ENCODE measurements at places on chromosomes 12 and 14. TPM values are rescaled to one million over a fixed set of nuclear protein-coding genes. Genes with fewer than 3 reads are reported as not detected.

Gene REP15
- total RNA-seq: 0.34 TPM

DNA sequence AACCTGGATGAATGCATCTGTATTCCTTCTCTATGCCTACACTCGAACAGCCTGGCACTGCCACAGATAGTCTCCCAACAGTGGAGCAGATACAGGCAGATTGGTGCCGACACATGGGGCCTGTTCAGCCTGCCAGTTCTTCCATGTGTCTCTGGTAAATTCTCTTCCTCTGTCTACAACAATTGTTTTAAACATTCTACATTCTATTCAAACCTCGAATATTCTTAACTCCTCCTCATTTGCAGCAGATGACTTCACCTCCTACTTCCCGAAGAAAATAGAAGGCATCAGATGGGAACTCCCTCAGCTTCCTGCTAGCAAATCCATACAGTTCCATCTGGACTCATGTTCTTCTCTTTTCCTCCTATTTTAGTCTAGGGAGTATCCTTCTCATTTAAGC lies 43.1 kb upstream of the OTOGL start:
- H3K27me3 ChIP-seq: no peaks in the 10 kb centered on the region
- H3K4me3 ChIP-seq: no peak overlapping the region
- no peaks in the 10 kb centered on the region for H3K36me3 ChIP-seq
- H3K27ac ChIP-seq: no peak overlapping the region

Gene GALNT8
- 2.6 TPM for total RNA-seq

DNA sequence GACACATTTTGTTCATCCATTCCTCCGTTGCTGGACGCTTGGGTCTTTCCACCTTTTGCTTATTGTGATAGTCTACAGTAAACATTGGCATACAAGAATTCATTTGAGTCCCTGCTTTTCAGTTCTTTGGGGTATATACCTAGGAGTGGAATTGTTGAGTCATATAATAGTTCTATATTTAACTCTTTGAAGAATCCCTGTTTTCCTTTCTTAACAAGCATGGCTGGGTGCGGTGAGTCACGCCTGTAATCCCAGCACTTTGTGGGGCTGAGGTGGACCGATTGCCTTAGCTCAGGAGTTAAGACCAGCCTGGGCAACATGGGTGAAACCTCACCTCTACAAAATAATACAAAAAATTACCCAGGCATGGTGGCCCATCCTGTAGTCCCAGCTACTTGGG lies 75.4 kb downstream of the CCDC92 start:
- DNase-seq: no peak
- H3K27ac ChIP-seq: no peak overlapping the region
- no peak overlapping the region for H3K4me3 ChIP-seq
- no peaks in the 10 kb centered on the region for H3K36me3 ChIP-seq
- H3K4me1 ChIP-seq: peaks cover 15% of the 10 kb centered on the region

DNA sequence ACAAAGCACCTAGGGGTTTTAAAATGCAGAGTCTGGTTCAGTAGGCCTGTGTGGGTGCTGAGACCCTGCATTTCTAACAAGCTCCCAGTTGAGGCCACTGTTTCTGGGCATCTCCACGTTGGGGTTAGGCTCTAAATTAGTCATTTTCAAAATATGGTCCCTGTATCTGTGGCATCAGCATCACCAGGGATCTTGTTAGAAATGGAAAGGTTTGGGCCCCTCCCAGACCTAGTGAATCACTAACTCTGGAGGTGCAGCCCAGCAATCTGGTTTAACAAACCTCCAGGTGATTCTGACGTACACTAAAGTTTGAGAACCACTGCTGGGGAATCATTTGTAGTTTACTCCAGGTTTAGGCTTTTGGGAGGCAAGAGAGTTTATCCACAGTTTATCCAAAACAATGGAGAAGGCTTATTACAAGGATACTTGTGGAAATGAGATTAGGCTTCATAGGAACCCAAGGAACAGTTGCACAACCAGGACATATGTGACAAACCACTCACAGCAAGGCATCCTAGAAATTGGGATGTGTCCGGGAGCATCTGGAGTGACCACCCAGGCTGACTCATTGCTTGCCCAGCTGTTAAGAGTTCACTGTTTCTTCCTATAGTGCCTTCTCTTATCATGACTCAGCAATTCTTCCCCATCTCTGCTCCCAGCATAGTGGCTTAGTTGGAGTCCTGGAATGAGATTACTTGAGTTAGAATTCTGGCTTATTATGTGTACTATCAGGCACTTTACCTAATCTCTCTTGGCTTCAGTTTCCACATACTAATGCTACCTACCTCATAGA lies 71.6 kb upstream of the STXBP6 start:
- no peak for DNase-seq
- no peak overlapping the region for H3K27ac ChIP-seq
- H3K27me3 ChIP-seq: no peaks in the 10 kb centered on the region
- H3K36me3 ChIP-seq: no peaks in the 10 kb centered on the region
- no peak overlapping the region for H3K4me3 ChIP-seq
- no peaks in the 10 kb centered on the region for H3K4me1 ChIP-seq

- peaks cover 13% of the 10 kb centered on the region for H3K4me1 ChIP-seq
- no peak for DNase-seq
- no peaks in the 10 kb centered on the region for H3K27me3 ChIP-seq
- H3K36me3 ChIP-seq: no peaks in the 10 kb centered on the region
- H3K4me3 ChIP-seq: no peak overlapping the region
- H3K27ac ChIP-seq: no peak overlapping the region
Measured at GRCh38 chr12:176321-177181, 37.4 kb downstream of the SLC6A12 start.

DNA sequence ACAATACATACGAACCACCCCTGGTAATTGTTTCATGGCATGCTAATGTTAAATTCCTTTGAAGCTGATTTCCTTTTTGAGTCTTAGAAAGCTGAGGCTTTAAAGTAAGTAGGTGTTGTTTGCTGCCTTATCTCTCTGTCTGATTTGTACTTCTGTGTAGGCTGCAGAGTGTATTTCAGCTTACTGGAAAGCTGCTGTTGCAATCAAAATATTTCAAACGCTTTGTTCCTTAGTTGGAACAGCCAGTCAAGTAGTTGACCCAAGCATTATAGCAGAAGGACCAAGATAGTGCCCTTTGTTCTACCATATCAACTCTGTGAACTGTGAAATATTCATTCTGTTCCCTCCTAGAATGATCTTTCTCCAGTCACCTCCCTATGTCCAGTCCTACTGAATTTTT lies 3.1 kb downstream of the PKP2 start:
- H3K4me1 ChIP-seq: peaks cover 24% of the 10 kb centered on the region
- peaks cover 24% of the 10 kb centered on the region for H3K27me3 ChIP-seq
- no peak overlapping the region for H3K27ac ChIP-seq
- no peak for DNase-seq

DNA sequence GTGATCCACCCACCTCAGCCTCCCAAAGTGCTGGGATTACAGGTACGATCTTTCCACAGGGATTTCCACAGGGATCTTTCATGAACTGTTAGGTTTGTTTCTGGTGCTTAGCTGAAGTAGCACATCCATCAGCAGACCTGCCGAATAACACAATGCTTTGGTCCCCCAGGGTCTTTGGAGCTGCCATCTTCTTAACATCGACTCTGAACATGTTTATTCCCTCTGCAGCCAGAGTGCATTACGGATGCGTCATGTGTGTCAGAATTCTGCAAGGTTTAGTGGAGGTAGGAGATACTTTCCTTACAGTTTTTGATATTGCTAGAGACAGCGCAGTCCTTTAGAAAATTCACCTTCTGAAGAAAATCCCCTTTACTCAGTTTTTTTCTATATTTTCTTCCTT lies 36.3 kb downstream of the SLC17A8 start:
- no peak for DNase-seq
- H3K4me3 ChIP-seq: no peak overlapping the region
- no peaks in the 10 kb centered on the region for H3K27me3 ChIP-seq
- H3K27ac ChIP-seq: no peak overlapping the region

DNA sequence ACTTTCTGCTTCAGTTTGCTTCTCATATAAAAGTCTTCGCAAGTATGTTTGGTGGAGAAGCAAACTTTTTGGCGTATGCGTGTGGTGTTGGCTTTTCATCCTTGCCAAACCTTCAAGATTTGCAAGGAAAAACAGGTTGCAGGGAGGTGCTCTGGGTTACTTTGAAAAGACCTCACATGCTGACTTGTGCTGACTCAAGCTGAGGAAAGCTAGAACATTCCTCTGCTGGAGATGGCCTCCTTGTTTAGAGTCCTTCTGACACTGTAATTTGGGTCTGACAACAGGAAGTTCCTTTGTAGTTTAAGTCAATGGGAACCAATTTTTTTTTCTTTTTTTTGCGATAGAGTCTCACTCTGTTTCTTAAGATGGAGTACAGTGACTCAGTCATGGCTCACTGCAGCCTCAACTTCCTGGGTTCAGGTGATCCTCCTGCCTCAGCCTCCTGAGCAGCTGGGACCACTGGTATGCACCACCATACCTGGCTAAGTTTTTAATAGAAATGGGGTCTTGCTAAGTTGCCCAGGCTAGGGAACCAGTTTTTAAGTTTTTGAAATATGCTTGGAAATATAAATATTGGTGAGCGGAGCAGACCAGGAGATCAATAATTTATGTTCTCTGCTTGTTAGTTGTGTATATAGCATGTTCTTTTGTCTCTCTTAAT lies 2.6 kb upstream of the ACACB start:
- no peaks in the 10 kb centered on the region for H3K27me3 ChIP-seq
- no peak overlapping the region for H3K27ac ChIP-seq
- H3K4me3 ChIP-seq: no peak overlapping the region
- H3K4me1 ChIP-seq: peaks cover 28% of the 10 kb centered on the region
- DNase-seq: no peak

Measured in neural progenitor cell (in vitro differentiated cells).